NCI-H1417 treated with DMSO at 0.1 percent for 48 hours (cell line): ENCODE measurements at places on chromosomes 2 and 18.

DNA sequence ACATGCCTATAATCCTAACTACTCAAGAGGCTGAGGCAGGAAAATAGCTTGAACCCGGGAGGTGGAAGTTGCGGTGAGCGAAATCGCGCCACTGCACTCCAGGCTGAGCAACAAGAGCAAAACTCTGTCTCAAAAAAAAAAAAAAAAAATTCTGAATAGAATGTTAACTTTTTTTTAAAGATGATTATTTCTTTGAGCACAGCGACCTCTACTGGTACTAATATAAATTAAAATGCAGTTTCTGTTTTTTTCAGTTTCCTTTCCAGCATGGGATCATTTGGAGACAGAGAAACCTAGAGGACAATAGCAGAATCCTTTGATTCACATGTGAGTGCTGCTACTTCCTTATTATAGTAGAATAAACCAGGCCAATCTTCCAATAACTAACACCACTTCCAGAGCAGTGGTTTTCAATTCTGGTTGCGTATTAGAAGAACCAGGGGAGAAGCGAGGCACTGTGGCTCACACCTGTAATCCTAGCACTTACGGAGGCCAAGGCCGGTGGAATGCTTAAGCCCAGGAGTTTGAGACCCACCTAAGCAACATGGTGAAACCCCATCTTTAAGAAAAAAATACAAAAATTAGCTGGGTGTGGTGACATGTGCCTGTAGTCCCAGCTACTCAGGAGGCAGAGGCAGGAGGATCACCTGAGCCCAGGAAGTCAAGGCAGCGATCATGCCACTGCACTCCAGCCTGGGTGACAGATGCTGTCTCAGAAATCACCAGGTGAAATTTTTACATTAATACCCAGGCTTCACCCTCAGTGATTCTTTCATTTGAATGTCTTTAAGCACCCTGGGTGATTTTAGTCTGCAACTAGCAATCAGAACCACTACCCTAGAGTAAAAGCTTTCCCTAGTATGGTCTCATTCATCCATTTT, 10.1 kb downstream of the SRSF7 start:
- DNase-seq, result no peak

DNA sequence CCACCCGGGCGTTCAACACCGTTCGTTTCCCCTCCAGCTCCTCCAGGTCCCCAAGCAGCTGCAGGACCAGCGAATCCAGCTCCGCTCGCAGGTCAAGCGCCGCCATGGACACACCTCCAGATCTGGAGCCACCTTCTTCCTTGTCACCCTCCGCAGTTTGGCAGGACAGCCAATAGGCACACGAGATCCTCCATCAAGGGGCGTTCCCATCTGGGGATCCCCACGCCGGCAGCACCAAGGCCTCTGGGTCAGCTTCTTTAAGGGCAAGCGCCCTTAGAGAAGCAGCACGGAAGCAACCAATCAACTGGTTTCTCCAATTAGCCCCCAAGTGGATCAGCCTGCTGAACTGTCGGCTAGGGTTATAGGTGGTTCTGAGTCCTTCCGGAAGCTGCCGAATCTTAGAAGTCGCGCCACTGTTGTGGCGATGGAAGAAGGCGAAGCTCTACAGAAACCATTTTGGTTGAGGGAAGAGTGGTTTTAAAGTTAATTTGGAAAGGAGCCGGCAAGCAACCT, 621 bp upstream of the IMP4 start:
- peak; percentile 93 for DNase-seq

GRCh38 chr2:177241711-177242120, 22.8 kb downstream of the NFE2L2 start:
- no peak for DNase-seq

DNA sequence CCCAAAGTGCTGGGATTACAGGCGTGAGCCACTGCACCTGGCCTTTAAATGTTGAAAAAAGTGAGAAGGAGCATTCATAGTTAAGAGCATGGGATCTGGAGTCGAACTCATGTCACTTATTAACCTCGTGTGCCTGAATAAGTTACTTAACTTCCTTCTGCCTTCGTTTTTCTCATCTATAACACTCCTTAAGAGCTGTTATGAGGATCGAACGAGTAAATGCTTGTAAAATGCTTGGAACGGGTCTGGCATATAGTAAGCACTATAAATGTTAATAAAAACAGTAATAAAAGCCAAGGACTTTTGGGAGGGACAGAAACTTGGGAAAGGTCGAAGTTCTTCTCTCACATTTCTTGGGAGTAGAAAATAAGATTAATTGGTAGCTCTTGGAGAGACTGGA, 40.8 kb downstream of the RAB10 start:
- no peak for DNase-seq

DNA sequence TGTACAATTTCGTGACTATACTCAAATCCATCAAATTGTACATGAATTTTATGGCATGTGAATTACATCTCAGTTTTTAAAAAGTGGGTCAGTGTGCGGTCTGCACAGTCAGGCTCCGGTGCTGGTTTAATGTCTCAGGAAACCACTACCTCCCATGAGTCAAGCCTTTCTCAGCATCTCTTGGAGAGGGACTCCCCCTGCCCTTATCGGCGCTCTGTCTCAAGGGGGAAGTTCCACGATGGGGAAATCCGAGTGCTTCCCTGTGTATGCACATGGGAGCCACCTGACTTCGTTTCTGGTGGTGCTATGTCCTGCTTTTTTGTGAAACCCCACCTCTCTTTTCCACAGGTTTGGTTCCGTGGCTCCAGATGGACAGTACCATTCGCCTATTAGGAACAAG, 72.5 kb downstream of the ACOXL start:
- DNase-seq, result no peak

DNA sequence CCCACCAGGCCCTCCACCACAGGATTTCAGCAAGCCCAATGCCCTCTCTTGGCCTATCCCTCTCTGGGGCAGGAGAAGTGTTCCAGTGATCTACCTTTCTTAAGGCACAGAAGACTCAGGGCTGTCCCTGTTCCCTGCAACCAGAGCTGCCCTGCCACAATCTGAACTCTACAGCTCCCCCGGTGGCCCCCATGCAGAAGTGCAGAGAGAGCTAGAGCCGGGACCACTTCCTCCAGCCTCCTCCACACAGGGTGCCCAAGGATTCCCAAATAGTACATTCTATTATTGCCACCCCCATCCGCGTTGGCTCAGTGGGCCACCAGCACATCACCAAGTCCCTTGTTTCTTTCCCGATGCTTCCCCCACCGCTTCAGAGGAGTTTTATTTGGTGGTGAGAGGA, 114.8 kb upstream of the PTPRM start:
- DNase-seq, result no peak

GRCh38 chr2:26571316-26571715, 69.8 kb downstream of the CIB4 start:
- DNase-seq, result no peak

GRCh38 chr2:203097735-203098134, 83.1 kb downstream of the NBEAL1 start:
- no peak for DNase-seq

GRCh38 chr18:13361431-13361830, 142.9 kb downstream of the LDLRAD4 start:
- DNase-seq, result no peak

DNA sequence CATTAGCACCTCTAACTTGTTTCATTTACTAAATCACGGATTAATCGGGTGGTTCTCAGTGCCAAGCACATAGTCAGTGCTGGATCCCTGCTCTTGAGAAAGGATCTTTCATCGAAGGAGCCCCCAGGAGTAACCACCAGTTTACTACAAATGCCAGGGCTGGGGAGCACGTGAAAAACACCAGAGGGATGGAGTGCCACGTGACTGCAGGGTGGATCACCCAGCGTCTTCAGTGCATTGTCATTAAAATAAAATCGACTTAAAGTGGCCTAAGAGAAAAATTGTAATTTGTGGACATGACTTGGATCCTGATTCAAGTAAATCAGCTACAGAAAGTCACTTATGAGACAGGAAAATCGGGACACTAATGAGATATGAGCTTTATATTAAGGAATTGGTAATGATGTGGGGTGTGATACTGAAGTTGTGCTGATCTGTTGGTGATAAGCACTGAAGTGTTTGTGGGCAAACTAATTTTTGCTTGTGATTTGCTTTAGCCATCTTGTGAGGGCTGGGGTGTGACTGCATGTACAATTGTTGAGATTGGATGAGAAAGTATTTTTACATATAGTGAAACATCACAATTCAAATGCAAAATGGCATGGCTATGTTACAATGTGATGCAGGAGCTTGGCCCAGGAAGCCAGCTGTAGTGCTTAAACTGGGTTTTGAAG, 63.8 kb downstream of the NCK2 start:
- DNase-seq, result no peak

GRCh38 chr2:83900862-83901261, 558.2 kb downstream of the SUCLG1 start:
- no peak for DNase-seq

DNA sequence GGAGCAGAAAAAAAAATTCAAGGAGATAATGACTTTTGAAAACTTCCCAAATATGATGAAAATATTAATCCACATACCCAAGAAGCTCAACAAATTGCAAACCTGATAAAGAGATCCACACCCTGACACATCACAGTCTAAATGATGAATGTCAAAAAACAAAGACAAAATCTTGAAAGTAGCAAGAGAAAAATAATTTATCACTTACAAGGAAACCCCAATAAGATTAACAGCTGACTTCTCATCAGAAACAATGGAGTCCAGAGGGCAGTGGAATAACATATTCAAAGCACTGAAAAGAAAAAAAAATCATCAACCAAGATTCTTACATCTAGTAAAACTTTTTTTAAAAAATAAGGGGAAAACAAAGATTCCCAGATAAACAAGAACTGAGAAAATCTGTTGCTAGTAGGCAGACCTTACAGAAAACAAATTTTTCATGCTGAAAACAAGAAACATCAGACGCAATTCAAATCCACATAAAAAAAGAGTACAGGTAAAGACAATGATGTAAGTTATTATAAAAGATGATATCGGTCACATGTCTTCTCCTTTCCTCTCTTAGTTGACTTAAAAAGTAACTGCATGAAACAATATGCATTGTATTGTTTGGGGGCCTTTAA, 21.3 kb downstream of the SLC66A2 start:
- DNase-seq, result no peak

- DNase-seq, result no peak
These were observed 27.0 kb downstream of the CDH2 start for GRCh38 chr18:28149810-28150420.
